MG63 (cell line): ENCODE measurements at places on chromosomes 7 and 10. TPM values are rescaled to one million over a fixed set of nuclear protein-coding genes. Genes with fewer than 3 reads are reported as not detected.

- peak; percentile 48 for DNase-seq
Observed at GRCh38 chr10:98610301-98610700, 163.6 kb upstream of the HPS1 start.

GRCh38 chr10:69317175-69317604, 38.9 kb downstream of the HK1 start:
- DNase-seq: no peak

The DENND2A gene
- 25.4 and 32.4 TPM in 2 replicates for total RNA-seq

The PKD2L1 gene
- not detected in 2 replicates for total RNA-seq

The PRRT4 gene
- not detected in 2 replicates for total RNA-seq

The CABCOCO1 gene
- 0.59 and 3.1 TPM in 2 replicates for total RNA-seq

The GNAT3 gene
- total RNA-seq: not detected in 2 replicates

GRCh38 chr10:14605231-14605925, 169.3 kb downstream of the FAM107B start:
- DNase-seq: peak; percentile 73

The LRRC17 gene
- total RNA-seq: 0.13 TPM in 1 of 2 replicates, not detected in the other

GRCh38 chr10:14574291-14574690, 200.4 kb downstream of the FAM107B start:
- no peak for DNase-seq

GRCh38 chr7:37786741-37787569, 61.4 kb upstream of the NME8 start:
- DNase-seq: no peak

DNA sequence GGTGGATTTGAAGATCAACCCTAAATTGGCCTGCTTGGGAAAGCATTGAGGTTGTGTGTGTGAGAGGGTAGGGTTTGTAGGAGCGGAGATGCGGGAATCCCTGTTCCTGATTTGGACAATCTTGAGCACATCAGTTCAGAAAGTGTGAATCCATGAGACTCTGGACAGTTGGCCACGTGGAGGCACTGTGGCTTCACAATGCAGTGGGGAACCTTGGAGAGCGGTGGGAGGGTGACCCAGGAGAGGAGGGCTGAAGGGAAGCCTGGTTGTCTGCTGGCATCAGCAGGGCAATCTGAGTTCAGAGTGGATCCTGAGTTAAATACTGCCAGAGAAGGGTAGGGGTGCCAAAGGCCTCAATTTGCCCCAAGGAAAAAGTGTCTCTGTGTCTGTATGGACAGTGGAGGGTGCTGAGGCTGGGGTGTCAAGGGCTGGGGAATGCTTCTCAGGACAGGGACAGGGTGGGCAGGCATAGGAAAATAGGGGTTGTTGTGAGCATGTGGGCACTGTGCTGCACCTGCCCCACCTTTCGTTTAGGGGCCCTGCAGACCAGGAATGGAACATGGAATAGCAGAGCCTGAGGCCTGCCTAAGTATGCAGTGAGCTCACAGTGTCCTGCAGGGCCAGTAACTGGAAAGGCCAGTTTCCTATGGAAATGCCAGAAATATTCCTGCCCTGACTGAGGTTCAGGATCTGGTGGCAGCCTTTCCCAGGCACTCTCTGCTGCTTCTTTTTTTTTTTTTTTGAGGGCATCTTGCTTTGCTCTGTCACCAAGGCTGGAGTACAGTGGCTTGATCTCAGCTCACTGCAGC, 162.9 kb upstream of the PRSS58 start:
- DNase-seq: peak; percentile 29

DNA sequence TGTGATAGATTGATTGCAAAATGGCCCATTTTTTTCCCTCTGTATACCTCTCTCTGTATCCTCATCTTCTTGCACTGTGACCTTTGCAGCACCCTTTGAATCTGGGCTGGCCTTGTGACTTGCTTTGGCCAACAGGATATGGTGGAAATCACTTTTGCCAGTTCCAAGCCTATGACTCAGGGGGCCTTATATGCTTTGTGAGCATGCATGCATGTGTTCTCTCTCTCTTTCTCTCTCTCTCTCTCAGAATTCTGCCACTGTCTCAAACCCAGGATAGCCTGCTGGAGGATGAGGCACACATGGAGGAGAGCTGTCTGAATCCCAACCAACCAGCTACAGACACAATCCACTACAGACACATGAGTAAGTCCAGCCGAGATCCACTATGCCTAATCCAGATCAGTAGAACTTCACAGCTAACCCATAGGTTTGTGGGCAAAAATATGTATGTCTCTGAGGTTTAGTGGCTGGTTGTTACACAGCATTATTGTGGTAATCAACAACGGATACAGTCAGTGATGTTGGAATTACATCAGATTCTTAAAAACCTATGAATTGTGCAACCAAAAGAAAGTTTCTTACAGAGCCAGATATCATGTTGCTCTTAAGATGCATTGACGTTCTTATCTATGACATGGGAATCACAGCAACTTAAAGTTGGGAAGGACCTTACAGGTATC, 41.8 kb upstream of the ABCB4 start:
- DNase-seq: peak; percentile 32

The HTR7 gene
- 6.4 and 7.6 TPM in 2 replicates for total RNA-seq

The HOXA4 gene
- 1.5 TPM in 1 of 2 replicates, not detected in the other for total RNA-seq

- DNase-seq: no peak
Observed at GRCh38 chr7:124912972-124913371, 16.7 kb downstream of the POT1 start.

- DNase-seq: peak; percentile 11
Observed at GRCh38 chr7:129514683-129515082, 12.4 kb downstream of the SMKR1 start.

DNA sequence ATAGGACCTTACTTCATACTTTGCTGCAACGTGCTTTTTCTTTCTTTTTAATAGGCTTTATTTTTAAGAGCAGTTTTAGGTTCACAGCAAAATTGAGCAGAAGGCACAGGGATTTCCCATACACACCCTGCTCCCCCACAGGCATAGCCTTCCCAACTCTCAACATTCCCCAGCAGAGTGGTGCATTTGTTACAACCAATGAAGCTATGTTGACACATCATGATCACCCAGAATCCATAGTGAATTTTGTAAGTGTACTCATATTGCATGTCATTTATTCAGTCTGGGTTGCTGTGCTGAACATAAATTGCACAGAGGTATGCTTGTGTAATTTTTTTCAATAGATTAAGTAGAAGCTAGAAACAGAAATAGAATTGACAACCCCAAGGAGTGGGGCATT, 327.3 kb downstream of the INHBA start:
- DNase-seq: no peak

DNA sequence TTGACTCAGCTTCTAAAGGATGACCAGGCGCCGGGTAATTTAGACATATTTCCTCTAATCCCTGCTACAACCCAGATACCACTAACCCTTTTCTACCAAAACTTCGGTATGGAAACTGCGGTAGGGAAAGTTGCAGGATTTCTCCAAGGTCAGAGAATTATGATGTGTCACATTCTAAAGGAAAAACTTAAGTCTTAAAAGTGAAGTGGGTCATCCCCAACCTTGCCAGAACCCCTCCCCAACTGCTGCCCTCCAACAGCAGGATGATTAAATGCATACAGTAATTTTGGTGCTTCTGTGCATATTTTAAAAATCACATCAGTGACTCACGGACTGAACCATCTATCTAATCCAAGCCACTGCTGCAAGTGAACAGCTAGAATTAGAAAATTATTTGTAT, 52.7 kb downstream of the GRB10 start:
- DNase-seq: peak; percentile 82

DNA sequence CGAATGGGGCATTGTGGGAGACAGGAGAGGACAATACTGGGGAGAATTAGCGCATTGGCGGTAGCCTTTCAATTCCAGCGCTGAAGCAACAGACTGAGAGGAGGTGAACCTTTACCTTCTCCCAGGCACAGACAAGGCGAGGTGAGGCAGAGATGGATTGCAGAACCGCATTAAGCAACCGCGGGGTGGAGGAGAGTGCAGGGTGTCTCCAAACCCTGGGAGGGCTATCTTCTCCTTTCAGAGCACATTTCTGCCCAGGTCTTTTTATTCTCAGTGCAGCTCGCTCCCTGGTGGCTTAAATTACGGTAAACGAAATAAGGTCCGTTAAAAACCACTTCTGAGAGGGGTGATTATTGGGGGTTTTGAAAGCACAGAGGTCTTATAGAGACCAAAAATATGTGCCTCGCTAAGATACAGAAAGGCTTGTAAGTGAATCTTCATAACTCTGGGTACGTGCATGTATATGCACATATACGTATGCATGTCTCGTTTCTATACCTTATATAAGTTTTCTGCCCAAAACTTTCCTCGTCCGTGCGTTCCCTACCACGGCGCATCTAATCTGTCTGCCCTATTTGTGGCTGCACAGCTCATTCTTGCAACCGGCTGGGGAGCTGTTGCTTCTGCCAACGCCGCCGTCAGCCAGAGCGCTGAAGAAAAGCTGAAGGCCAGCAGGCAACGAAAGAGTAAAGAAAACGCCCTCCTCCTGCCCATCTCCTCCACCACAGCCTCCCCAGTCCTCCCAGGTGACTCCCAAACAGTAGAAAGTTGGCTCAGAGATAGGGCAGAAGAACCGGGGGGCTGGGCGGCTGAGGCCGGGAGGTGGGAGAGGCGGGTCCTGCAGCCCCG, 895 bp upstream of the ZNF804B start:
- DNase-seq: peak; percentile 46

- DNase-seq: no peak
Observed at GRCh38 chr7:130423501-130424037, 17.2 kb downstream of the CEP41 start.

The MEST gene
- total RNA-seq: not detected in 2 replicates

GRCh38 chr10:5583525-5584175, 58.9 kb downstream of the CALML3 start:
- no peak for DNase-seq

The SUN3 gene
- total RNA-seq: not detected in 2 replicates

The TFR2 gene
- total RNA-seq: 0.33 TPM in 1 of 2 replicates, not detected in the other

DNA sequence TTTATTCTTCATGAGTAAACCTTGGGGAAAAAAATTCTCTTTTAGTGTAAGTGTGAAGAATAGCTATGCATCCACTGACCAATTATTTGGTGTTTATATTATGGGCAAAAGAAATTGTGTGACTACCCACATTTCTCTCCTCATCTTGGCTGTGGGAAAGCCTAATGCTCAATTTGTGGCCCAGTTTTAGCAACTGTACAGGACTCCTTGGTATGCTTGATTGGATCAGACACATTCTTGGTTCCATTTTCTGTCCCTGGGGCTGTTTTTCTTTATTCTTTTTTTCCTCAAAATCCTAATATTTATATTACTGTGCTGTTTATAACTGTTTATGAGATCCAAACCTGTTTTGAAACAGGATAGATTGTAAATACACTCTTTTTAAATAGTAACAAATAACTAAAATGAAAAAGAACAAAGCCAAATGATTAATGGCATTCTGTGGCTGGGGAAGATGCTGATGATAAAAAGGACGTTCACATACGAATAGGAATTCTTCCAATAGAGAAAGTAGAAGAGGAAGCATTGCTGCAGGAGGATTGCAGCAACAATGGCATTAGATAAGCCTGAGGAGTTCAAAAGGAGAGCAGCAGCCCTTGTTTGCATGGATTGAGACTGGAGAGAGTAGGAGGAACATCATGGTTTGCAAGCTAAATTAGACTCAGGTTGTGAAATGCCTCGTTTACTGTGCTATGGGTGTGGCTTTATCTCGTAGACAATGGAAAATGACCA, 580.5 kb downstream of the INHBA start:
- DNase-seq: no peak

GRCh38 chr7:150954201-150954985, 23.7 kb downstream of the KCNH2 start:
- no peak for DNase-seq

GRCh38 chr7:71348821-71349681, 217.1 kb downstream of the GALNT17 start:
- DNase-seq: no peak

The IL6 gene
- 5.2 and 13.7 TPM in 2 replicates for total RNA-seq

- no peak for DNase-seq
Observed at GRCh38 chr10:3411044-3411443, 238.5 kb upstream of the PITRM1 start.

- DNase-seq: no peak
Observed at GRCh38 chr7:4241791-4242190, 440.3 kb upstream of the FOXK1 start.

- no peak for DNase-seq
Observed at GRCh38 chr10:77716458-77717317, 79.1 kb upstream of the KCNMA1 start.

The ARHGEF5 gene
- total RNA-seq: 2.0 and 2.7 TPM in 2 replicates

- DNase-seq: no peak
Observed at GRCh38 chr10:22437620-22438588, 92.6 kb downstream of the SPAG6 start.

The RBM20 gene
- total RNA-seq: not detected in 2 replicates

The FBXL15 gene
- 10.7 and 11.2 TPM in 2 replicates for total RNA-seq

DNA sequence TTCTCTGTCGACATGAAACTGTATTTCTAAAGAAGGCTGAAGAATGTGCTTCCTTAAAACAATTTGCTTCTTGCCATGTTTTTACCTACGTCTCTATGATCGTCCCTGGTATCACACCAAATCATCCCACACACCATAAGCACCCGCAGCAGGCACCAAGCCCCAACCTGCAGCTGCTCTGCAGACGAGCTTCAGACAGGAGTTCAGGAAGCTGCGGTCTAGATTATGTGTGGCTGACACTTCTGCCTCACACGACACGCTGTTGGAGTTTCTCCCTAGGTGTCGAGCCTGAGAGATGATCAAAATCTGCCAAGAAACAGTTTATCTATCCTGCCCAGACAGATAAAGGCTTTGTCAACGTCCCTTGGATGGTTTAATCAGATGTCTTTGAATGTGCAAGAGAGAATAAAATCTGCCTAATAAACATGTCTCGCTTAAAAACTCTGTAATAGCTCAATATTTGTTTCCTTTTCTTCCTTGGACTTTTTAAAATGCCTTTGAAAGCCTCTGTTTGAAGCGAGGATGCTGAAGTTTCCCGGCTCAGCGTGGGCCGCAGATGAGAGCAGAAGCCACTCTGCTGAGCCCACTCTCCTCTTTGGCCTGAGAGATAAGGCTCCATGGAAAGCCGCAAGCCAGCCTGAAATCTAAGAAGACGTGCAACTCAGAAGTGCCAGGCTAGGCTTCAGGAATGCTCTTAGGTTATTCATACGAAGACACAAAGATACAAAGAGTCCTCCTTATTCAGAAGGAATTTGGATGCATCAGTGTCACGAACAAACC, 158.3 kb upstream of the PFKP start:
- DNase-seq: no peak

GRCh38 chr7:25759748-25760147, 392.2 kb upstream of the NFE2L3 start:
- DNase-seq: no peak

The MSMB gene
- not detected in 2 replicates for total RNA-seq

The OR2A42 gene
- not detected in 2 replicates for total RNA-seq
